ENCODE measurements at places on chromosomes 6 and 20.

GRCh38 chr20:9392892-9393857 lies 121.2 kb upstream of the LAMP5 start:
- peak; percentile 92 for DNase-seq

GRCh38 chr20:56215115-56215514 lies 33.4 kb upstream of the MC3R start:
- no peak for DNase-seq

DNA sequence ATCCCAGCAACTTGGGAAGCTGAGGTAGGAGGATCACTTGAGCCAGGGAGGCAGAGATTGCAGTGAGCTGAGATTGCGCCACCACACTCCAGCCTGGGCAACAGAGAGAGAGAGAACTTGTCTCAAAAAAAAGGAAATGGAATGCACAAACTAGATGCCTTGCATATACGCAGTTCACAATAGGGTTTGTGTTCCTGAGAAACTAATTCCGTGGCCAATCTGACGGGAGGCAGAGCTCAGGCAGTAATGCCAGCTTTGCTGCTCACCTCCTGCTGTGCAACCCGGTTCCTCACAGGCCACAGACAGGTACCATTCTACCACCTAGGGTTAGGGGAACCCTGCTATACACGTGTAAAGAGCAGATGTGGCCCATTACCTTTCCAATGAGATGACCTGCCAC lies 1.4 kb downstream of the CDK5RAP1 start:
- peak; percentile 43 for DNase-seq

DNA sequence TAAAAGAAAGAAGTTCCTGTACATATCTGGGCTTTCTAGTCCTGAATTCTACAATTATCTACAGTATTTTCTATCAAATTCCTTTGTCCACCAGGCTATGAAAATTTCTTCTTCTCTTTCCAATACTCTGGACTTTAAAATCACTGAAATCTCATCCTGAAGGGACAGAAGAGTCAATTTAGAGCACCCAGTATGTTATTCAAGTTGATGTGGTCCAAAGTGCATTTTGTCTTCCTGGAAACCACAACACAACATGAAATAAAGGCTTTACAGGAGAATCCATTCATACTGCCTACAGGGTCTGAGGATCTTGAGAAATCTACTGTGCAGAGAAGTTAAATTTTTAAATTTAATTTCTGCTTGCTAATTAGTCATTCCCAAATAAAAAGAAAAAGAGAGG lies 94.9 kb upstream of the ADGRF1 start:
- no peak for DNase-seq

- no peak for DNase-seq
Measured at GRCh38 chr20:38763616-38764015, 15.4 kb downstream of the ACTR5 start.

DNA sequence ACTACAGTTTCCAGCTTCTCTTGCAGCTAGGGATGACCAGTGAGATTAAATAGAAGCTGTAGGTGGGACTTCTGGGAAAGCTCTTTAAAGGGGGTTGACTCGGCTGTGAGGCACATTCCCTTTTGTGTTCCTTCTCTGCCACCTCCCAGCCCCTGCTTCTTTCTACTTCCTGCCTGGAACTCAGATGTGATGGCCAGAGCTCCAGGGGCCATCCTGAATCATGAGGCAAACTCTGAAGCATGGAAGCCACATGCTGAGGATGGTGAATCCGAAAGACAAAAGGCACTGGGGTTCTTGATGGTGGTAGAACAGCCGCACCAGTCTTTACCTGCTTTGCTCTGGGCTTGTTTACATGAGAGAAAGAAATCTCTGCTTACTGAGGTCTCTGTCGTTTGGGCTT lies 9.1 kb downstream of the CEBPB start:
- DNase-seq: no peak

- DNase-seq: no peak
Measured at GRCh38 chr20:63877755-63878470, 12.8 kb downstream of the TPD52L2 start.

DNA sequence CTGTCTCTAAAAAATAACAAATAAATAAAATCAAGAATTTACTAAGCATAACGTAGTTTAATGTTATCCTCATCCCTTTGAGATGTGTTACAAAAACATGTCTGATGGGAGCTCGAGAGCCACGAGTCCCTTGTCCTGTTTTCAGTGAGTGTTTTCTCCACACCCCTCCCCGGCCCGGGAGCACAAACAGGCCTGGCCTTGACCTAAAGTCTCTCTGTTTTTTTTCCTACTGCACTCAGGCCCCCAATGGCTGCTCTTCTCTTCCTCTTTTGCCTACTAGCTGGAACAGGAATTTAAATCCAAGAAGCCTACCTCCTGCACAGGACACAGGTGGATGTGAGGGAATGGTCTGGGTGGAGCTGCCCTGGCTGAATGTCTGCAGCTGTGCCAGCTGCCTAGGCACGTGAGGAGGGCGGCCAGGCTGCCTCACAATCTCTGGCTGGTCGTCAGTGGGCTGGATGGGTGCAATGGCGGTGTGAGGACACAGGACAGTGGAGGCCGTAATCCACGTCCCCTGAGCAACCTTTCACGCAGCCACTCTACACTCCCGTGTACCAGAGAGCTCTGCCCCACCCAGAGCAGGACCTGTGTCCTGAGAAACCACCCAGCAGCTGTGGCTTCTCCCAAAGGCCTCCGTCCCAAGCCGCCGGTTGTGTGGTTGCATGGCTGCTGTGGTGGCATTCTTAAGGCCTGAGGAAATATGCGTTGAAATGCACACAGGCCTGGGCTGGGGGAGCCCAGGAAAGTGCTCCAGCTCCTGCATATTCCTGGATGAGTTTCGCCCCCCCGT lies 117.5 kb downstream of the FAM120B start:
- DNase-seq: no peak

DNA sequence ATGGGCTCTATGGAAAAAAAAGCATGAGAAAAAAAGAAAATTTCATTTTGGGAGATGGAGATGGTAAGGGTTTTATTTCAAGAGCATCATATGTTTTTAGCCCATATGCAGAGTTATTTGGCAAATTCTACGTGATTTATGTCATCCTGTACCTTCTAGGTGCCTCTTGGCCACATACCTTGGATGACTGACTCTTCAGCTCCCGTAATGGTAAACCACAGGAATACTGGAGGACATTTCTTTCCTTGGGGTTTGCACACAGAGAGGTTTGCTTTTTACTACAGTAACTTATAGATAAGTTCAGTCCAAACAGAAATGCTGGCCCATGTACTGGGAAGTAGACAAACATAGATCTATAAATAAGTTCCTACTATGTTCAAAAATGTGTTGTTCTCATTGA lies 132.2 kb downstream of the SH3BGRL2 start:
- no peak for DNase-seq

GRCh38 chr6:40931931-40932330 lies 107.1 kb downstream of the UNC5CL start:
- no peak for DNase-seq

DNA sequence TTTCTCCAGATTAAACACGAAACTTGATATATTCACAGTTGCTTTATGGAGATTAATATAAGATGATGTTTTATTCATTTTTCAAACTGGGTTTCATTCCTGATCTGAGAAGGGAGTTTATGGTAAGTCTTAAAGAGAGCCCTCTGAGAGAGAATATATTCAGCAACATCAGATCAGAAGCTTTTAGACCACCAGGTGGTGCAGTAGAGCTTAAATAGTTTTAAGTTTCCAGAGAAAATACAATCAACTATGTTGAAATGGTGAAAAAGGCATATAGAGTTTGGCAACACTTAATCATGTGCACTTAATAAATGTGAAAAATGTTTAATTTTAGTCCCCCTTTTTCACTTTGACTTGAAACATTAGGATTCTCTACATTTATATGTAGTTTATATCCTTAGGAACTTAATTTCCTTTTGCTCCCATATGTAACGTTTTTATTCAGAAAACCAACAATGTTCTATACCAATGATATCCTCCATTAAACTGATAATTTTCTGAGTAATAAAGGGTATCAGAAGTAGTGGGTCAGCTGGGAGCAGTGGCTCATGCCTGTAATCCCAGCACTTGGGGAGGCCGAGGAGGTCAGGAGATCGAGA lies 86.4 kb upstream of the CLDN20 start:
- DNase-seq: peak; percentile 88

- peak; percentile 67 for DNase-seq
Measured at GRCh38 chr20:49037962-49038387, 8.1 kb upstream of the CSE1L start.

- no peak for DNase-seq
Measured at GRCh38 chr20:15834857-15835256, 738.4 kb downstream of the KIF16B start.

DNA sequence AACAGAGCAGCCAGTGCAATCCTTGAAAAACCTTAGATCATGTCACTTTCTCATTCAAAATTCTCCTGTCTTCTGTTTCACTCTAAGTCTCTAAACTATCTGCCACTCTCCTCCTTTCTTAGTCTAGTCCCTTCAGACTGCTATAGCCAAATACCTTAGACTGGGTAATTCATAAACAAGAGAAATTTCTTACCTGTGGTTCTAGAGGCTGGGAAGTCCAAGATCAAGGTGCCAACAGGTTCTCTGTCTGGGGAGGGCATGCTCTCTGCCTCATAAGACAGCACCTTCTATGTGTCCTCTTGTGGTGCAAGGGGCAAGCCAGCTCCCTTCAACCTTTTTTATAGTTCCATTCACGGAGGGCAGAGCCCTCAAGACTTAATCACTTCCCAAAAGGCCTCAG lies 156.3 kb downstream of the MTFR2 start:
- DNase-seq: no peak

DNA sequence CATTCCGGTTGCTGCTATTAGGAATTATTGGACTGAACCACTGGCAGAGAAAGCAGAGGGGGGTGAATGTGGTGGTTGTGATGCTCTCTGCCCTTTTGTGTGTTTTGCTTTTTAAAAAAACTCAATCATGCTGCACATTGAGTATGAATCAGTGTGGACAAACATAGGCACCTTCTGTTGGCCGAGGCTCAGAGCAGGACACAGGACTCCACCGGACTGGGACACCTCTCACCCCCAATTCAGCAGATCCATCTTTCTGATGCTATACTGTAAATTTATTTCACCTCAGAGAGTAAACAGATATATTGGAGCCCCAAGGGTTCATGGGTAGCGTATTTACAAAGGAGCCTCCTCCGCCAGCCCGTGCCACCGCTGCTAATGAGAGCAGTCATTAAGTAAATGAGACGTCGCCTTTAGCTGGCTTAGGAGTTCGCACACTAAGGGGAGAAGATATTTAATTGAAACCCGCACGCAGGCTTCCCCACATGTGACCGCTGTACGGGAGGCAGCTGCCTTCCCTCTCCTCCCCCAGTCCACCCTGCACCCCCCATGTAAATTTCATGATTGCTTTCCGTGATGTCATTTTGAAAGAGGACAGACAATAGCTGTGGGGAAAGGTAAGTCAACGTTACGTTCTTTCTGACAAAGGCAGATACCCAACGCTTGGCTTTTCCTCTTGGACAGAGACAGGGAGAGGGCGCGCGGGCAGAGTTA lies at the start of gene MYT1:
Gene MYT1 (plus strand): TSS at position 330 of the 714 bp plus-strand sequence. CDS start 34,410 bp downstream, outside the sequence.
- no peak for DNase-seq

DNA sequence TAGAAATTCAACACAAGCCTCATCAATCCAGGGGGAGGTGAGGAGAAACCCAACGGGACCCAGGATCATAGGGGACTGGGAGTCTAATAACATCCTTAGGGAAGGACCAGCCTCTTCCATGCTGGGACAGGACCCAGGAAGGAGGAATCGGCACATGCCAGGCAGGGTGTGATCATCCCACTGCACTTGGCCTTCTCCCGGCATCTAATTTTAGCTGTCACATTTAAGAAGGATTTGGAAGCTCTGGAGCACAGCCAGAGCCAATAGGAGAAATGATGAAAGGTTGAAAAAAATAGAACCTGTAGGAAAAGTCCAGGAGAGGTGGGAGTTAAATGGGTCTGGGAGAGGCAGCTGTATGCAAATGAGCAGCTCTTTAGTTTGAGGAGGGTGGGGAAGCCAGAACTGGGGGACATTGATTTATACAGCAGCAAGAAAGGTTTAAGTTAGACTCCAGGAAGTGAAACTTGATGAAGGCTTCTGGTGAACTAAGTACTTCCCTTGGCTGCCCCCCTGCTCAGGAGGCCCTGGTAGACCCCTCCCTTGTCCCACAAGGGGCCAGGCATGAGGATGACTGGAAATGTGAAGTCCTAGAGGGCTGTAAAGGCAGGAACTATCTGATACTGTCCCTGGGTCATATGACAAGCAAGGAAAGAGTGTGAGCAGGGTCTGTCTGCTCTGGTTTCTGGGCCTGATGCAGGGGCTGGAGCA lies 260.3 kb downstream of the LRFN2 start:
- peak; percentile 16 for DNase-seq

GRCh38 chr20:7744411-7744810 lies 195.8 kb downstream of the HAO1 start:
- DNase-seq: no peak

DNA sequence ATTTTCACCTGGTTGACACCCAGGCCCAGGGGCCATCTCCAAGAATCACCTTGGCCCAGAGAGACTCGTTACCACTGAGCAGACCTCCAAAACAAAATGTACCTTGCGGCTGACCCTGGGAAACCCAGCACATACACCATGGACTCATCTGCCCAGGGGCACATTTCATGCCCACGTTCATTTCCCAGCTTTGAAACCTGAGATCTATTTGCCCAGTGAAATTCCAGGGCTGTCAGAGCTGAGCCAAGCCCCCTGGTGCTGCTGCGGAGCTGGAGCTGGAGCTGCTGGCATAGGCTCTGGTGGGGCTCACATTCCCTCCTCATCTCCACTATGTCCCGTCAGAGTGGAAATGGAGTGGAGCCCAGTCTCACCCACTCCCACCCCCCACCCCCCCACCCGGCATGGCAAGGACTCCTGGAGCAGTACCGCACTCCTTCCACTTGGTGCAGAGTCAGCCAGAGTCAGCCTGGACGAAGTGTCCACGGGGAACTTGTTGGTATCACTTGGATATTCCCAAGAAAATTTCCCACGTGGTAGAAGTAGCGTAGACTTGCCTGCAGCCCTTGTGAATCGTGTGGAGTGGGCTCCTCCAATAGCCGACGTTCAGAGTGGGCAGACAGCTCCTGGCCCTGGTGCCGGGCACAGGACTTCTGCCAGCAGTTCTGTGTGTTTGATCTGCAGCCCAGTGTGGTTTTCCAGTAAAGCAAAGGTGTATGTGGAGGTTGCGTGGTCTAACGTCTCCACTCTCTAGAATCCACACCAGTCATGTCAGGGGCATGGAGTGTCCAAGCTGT lies 18.1 kb upstream of the OSER1 start:
- DNase-seq: no peak

- DNase-seq: no peak
Measured at GRCh38 chr6:51778666-51779065, 308.7 kb downstream of the PKHD1 start.

- DNase-seq: no peak
Measured at GRCh38 chr6:70527071-70527737, 39.5 kb upstream of the SDHAF4 start.

DNA sequence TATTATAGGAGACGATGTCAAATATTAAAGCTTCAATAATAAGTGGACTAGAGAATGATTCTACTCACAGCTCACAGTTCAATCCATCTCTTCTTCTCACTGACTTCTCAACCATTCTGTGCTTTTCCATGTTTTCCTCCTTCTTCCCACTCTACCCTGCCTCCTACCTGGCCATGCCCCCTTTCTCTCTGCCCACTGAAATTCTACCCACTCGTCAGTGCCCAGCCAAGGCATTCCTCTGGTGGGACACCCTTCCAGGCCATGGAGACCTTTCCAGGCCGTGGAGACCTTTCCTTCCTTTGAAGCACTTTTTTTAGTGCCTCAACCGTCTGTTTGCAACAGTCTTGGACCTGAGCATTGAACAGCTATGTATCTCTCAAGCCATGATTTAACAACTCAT lies 18.5 kb downstream of the BACH2 start:
- DNase-seq: no peak

Measured in inflammatory macrophage treated with lipopolysaccharide for 4 hours (primary cell).